ENCODE measurements at places on chromosomes 3 and 15.

DNA sequence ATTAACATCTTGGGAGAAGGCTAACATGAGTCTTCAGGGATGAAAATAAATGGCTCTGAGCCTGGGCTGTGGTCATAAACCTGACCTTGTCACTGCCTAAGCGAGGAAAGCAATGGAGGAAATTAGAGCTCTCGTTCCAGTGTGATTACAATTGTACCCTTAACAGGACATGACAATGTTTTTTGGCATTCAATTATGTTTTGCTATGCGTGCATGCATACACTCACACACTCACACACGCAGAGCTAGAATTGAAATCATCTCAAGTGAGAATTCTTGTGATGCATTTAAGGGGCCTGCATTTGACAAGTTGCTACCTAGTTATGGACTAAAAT, 24.1 kb downstream of the ZNF80 start:
- no peak for DNase-seq

DNA sequence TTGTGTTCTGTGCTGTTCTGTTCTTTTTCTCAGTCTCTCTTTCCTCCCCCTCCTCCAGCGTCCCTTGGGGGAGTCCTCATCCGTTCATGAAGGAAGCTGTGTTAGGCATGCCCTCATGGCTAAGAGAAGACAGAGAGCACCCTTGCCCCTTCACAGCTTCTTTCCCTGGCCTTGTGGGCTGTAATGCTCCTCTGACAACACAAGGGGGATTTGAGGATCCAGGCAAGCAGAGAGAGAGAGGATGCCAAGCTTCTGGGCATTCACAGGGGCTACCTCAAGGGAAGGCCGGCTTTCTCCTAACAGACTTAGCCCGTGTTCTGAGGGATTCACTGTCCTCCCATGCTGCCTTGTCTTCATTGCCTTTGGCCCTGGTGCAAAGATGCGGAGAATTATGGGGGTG, 389.5 kb downstream of the LRTM1 start:
- no peak for DNase-seq

DNA sequence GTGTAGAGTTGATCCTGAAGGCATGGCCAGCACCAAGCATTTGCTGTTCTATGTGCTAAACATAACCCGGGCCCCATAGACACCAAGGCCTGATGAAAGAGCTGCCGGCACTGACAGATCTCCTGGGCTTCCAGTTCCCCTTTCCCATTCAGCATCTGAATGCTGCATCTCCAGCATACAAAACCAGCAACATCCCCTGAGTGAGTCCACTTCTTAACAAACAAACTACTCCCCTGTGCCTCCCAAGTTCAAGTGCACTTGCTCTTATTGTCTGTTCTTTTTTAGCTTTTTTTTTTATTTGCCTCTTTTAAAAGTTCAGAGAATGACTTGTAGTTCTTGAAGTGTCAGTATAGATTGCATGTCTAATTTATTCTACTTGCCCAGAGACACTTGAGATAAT, 156.0 kb downstream of the EDEM1 start:
- DNase-seq, result no peak

DNA sequence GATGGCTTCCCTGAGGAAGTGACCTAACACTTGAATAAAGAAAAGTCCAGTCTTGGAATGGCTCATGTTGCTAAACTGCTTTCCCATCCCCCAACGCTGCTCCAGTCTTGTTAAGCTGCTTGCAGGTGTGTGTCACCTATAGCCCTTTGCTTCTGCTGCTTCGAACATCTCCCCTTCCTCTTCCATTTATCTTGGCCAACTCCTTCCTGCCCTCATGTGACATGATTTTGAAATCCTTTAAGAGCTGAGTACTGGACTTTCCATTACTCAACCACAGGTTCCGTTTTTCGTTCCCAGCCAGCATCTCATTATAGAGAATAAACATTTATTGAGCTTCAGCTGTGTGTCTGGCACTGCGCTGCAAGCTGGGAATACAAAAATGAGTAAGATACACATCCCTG, 1.7 kb downstream of the ATG7 start:
- no peak for DNase-seq

DNA sequence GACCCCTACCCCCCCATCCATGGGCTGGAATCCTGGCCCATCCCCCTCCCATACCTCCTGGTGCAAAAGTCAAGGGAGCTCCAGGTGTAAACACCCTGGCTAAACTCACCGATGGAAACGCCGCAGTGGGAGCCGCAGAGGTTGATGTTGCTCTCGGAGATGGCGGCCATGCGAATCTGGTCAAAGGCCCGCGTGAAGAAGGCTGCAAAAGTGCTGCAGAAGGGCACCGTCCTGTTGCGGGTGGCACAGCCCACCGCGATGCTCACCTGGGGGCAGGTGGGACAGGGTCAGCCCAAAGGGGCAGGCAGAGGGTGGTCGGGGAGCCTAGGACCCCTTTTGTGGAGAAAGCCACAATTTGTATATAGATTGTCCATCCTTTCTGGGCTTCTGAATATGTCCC, 26.7 kb downstream of the TKT start:
- DNase-seq, result no peak
